Dermis microvascular lymphatic vessel endothelial cell (primary cell): ENCODE measurements at places on chromosomes 7 and 10. TPM values are rescaled to one million over a fixed set of nuclear protein-coding genes. Genes with fewer than 3 reads are reported as not detected.
A peak's percentile ranks its signal among the peaks of the same experiment; 100 is the strongest.

DNA sequence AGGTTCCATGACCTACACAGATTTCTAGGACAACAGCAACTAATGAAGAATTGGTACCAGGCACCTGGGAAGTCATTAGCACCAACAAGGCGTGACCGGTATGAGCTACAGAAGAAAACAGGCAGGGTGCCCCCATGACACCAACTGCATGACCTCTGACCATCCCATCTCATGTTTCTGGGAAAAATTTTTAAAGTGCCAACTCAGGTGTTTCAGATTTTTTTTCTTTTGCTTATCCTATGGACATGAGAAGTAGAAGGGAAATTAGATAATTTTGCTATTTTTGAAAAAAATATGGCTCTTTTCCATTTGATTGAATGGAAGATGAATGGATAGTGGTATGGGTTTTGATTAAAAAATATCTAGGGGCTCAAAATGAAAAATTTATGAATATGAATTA lies 154.8 kb downstream of the NRCAM start:
- no peak for DNase-seq

- DNase-seq: no peak
Observed at GRCh38 chr7:1544178-1544895, 11.7 kb downstream of the TMEM184A start.

DNA sequence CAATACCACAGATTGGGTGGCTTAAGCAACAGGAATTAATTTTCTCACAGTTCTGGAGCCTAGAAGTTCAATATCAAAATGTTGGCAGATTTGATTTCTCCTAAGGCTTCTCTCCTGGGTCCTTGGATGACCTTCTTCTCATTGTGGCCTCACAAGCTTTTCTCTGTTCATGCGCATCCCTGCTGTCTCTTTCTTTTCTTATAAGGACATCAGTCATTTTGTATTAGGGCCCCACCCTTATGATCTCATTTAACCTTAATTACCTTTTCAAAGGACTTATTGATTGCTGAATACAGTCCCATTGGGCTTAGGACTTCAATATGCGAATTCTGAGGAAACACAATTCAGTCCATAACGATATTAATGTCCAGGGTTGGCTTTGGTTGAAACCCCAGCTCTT lies 285.4 kb downstream of the HDAC9 start:
- DNase-seq: no peak

DNA sequence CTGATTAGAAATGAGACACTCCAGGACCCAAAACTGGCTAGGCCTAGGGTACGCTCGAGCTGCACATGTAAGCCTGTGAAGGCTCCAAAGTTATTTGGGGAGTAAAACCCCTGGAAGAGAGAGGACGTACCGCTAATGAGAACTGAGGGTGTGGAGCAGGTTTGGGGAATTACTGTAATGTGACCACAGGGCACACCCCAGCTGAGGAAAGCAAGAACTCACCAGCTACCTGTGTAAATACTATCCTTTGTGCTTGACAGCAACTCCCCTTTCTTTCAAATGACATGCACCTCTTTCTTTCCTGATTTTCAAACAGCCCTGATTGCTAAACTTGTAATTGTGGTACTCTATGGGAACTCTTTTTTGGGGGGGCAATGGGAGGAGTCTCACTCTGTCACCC lies 147.2 kb downstream of the JAZF1 start:
- DNase-seq: no peak

DNA sequence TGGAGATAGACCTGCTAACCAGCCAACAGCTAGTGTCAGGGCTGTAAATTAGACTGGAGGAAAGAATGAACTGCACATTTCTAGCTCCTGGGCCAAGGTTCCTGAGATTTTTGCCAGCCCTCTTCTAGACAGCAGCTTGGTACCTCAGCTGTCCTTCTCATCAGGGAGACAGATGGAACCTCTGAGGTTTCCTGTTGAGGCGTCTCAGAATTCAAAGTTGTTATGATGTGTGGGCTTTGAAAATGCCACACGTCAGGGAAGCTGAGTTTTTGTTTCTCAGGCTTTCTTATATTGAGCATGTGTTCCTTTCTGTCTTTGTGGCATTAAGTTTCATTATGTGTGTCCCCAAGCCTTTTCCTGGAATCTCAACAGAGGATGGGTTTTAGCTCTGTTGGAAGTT lies 736.6 kb downstream of the AUTS2 start:
- DNase-seq: no peak

- no peak for DNase-seq
Observed at GRCh38 chr10:58963101-58963534, 213.3 kb upstream of the PHYHIPL start.

DNA sequence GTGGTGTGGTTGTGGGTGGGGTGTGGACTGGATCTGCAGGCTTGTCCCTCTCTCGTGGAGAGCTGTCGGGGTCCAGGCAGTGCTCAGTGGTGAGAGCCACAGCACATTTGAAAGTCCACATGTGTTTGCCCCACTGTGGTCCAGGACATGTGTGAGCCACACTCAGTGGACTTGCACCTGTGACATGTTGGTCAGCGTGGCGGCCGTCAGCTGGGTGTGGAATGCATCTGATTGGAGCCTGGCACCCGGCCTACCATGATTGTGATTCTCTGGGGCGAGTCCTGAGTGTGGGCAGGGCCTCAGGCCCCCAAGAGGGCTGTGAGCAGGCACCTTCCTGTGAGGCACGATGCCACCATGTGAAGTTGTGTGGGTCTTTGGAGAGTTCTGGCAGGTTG lies 77.9 kb downstream of the DNAJB6 start:
- no peak for DNase-seq

DNA sequence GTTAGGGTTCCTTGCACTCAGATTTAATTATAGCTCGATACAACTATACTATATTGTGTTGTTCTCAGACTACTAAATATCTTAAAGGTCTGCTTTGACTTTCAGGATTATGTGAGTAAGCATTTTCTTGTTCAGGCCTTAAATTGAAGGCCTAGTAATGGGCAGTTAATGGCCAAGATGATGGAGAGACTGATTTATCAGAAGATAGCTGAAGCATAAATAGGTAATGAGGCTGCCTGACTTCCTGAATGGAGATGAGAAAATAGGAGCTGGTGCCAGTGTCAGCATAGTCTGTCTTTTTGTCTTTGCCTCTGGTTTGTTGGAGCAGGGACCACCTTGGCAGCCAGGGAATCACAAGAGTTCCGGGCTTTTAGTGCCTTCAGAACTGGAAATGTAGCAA lies 32.2 kb downstream of the ADAM22 start:
- DNase-seq: no peak

- no peak for DNase-seq
Observed at GRCh38 chr10:101646364-101646763, 48.6 kb downstream of the FBXW4 start.

GRCh38 chr10:26310361-26310760 lies 93.8 kb downstream of the GAD2 start:
- no peak for DNase-seq

DNA sequence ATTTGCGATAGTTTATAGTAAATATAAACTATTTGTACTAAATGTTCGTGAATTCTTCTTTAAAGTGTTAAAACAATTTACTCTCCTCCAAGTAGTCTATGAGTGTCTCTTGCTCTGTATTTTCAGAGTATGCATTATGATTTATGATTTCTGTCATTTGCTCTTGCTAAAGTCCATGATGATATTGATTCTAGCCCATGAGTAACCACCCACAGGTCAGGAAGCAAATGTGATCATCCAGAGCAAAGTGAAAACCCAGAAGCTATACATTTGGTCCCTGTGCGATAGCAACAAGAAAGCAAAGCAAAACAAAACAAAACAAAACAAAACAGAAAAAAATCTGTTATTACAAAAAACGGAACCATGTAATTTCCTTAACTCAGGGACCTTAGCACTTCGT lies 225.9 kb downstream of the HDAC9 start:
- DNase-seq: no peak

- DNase-seq: no peak
Observed at GRCh38 chr7:94654783-94655125, 1.2 kb downstream of the SGCE start.

DNA sequence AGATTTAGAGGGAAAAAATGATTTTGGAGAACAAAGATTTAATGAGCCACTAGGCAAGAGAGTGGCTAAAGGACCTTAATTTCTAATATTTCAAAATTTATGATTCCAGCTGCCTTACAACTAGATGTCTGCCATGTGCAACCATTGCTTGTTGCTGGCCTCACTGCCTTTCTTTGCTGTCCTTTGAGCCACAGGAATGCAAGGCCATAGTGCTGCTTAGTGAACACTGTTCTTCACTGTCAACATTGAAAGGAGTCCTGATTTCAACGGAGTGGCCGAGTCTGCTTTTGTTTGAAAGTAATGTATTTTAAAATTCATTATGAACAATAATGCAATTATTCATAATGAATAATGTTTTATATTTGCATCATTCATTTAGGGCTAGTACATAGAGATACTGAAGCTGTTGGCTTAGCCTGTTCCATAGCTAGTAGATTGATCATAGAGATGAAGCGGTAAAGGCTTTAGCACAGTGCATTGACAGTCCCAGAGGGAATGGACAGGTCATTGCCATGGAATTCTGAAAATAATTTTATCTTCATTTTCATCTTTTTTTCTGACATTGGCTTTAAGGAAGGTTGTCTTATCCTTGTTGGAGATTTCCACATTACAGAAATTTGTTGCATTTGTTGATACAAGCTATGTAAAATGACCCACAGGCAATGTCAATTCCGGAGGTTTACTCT lies 544.1 kb downstream of the AUTS2 start:
- DNase-seq: no peak

DNA sequence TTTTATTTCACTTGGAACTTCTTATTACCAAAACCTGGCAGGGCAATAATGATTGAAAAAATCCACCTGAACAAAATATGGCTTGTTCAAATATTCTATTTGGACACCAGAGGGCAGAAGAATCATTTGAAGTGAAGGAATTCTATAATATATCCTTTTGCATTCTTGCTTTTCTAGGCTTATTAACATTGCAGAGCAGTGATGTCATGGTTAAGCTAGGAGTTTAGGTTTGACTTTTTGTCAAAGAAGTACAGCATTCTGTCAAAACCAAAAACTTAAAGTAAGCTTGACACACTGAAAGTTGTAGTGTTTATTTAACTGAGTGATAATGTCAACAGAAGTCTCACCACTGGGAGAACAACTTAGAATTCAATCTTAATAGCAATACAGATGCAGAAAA lies 156.0 kb downstream of the SEMA3D start:
- DNase-seq: peak; percentile 26

DNA sequence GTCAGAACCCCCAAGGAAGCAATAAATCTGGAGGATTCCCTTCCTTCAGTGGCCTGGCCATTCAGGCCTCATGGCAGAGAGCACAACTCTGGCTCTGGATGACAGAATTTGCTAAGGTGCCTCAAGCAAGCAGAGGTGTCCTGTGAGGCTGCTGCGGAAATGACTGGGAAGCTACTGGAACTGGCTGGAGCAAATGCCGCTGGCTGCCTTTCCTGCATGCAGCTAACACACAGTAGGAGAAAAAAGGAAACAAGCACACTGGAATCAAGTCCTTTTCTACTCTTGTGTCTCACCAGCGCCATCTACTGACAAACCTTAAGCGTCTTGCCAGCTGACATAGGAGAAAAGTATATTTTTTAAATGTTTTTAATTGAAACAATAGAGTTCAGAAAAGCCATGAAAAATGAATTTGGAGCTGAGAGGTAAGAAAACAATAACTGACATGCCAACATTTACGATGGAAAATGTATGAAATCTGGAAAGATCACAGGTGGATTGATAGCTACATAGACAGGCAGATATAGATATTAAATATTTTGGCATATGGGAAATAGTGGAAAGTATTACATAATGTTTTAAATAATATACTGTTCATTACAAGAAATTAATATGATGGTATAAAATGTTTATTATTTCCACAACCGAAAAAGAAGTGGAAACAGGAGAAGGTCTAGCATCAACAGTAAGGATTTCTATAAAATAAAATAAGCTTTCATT lies 951.6 kb downstream of the ANKRD7 start:
- peak; percentile 54 for DNase-seq

GRCh38 chr7:25068502-25069213 lies 56.4 kb downstream of the CYCS start:
- no peak for DNase-seq

GRCh38 chr10:33813871-33814270 lies 479.4 kb upstream of the NRP1 start:
- DNase-seq: no peak

GRCh38 chr7:118590107-118590506 lies 365.6 kb downstream of the ANKRD7 start:
- no peak for DNase-seq

- DNase-seq: no peak
Observed at GRCh38 chr10:88676283-88677060, 12.2 kb downstream of the LIPF start.

DNA sequence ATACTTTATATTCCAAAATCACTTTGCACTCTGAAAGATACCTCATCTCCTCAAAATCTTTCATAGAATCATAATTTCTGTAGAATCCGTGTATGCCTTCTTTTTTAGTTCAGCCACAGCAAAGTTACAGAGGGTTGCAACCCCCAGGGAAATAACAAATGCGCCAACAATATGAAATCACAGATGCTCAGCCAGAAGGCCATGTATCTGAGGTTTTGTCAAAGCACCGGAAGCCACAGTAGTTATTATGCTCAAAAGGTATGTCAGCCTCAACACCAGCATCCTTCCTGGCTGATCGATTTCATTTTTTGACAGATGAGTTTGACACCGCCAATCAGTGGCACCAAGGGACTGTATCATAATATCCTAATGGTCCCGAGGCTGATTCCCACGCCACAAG lies 204.1 kb downstream of the KCNMA1 start:
- no peak for DNase-seq

- no peak for DNase-seq
Observed at GRCh38 chr7:42877862-42878261, 34.0 kb downstream of the C7orf25 start.

DNA sequence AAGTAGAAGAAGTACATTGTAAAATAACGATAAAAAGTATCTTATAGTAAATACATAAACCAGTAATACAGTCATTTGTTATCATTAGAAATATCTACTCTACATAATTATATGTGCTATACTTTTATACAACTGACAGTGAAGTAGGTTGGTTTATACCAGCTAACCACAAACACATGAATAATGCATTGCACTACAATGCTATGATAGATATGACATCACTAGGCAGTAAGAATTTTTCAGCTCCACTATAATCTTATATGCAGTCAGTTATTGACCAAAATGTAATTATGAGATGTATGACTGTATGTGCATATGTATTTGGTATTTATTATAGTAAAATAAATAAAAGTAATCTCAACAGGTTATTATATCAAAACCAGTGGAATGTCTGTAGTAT lies 23.4 kb upstream of the SGCE start:
- DNase-seq: no peak

- no peak for DNase-seq
Observed at GRCh38 chr10:43255634-43256431, 11.0 kb downstream of the RASGEF1A start.

ZC3HAV1L gene
- 14.2 and 21.4 TPM in 2 replicates for total RNA-seq

CPA4 gene
- total RNA-seq: not detected in 2 replicates

ANKRD2 gene
- total RNA-seq: 0.13 and 0.26 TPM in 2 replicates

NUDCD3 gene
- total RNA-seq: 60.7 and 72.4 TPM in 2 replicates

TSPAN15 gene
- 65.1 and 150 TPM in 2 replicates for total RNA-seq

SUPV3L1 gene
- total RNA-seq: 18.4 and 18.8 TPM in 2 replicates

PLXNA4 gene
- total RNA-seq: 5.3 and 15.4 TPM in 2 replicates

AKR1C4 gene
- total RNA-seq: 0.13 TPM in 1 of 2 replicates, not detected in the other

GPR22 gene
- not detected in 2 replicates for total RNA-seq

GET4 gene
- total RNA-seq: 30.3 and 43.0 TPM in 2 replicates

PNLIPRP3 gene
- under 0.01 TPM in 1 of 2 replicates, not detected in the other for total RNA-seq

SPDYE11 gene
- not detected in 2 replicates for total RNA-seq

GDF2 gene
- total RNA-seq: not detected in 2 replicates

GOLGA7B gene
- total RNA-seq: under 0.01 and 0.13 TPM in 2 replicates

SUN3 gene
- total RNA-seq: not detected in 2 replicates
